ENCODE measurements at places on chromosomes 12 and 14.

GRCh38 chr12:75815756-75816155 is 215.8 kb downstream of the PHLDA1 start:
- DNase-seq, result no peak

- DNase-seq, result peak; percentile 85
These were observed 848 bp downstream of the CTDSP2 start for GRCh38 chr12:57845478-57846284.

GRCh38 chr12:111063295-111064026 is 143.1 kb upstream of the MYL2 start:
- DNase-seq, result no peak

GRCh38 chr12:27034607-27035293 is 12.4 kb downstream of the MED21 start:
- DNase-seq, result peak; percentile 81
